NCI-H187 (cell line): ENCODE measurements at places on chromosomes 16 and 17.
A peak's percentile ranks its signal among the peaks of the same experiment; 100 is the strongest.

GRCh38 chr17:72812823-72813222 is 279.7 kb downstream of the SLC39A11 start:
- DNase-seq: no peak

DNA sequence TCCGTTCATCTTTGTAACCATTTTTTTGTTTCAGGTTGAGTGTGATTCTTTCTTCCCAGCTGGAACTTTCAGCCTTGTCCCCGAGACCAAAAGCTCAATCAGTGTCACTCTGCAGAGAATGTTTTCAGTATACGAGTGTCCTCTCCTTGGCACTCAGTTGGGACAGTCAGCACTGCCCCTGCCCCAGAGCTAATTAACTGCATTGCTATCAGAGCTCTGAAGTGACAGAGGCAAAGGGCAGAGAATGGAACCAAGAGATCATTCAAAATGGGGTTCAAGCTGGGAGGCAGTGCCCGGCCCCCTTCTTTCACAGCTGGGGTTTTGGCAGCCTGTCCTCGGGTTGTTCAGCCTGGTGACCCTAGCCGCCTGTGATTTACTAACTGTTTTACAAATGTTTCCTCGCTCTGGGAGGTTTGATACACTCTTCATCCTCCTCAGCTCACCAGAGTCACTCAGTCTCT is 195.9 kb upstream of the TBX2 start:
- DNase-seq: no peak

GRCh38 chr16:12113523-12114345 is 137.2 kb downstream of the SNX29 start:
- no peak for DNase-seq

DNA sequence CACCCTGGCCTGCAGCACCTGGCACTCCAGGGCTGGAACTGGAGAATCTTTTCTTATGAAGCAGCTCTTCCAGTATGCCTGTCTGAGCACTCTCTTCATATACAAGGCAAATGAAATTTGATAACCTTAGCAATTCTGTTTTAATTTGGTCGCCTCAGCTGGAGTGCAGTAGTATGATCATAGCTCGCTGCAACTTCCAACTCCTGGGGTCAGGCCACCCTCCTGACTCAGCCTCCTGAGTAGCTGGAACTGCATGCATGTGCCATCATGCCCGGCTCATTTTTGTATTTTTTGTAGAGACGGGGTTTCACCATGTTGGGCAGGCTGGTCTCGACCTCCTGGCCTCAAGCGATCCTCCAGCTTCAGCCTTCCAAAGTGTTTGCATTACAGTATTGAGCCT is 140.8 kb upstream of the CHMP6 start:
- peak; percentile 32 for DNase-seq

DNA sequence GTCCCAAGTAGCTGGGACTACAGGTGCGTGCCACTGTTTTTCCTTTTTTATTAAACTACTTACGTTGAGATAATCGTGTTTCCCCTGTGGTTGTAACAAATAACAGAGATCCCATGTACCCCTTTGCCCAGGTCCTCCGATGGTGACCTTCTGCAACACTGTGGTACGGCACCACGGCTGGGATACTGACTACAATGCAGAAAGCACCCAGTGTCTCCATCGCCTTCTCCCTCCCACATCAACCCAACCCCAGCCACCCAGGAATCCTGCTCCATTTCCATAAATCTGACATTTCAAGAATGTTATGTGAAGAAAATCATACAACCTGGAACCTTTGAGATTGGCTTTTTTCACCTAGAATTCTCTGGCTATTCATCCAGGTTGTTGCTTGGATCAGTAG is 22.1 kb downstream of the MPRIP start:
- no peak for DNase-seq

DNA sequence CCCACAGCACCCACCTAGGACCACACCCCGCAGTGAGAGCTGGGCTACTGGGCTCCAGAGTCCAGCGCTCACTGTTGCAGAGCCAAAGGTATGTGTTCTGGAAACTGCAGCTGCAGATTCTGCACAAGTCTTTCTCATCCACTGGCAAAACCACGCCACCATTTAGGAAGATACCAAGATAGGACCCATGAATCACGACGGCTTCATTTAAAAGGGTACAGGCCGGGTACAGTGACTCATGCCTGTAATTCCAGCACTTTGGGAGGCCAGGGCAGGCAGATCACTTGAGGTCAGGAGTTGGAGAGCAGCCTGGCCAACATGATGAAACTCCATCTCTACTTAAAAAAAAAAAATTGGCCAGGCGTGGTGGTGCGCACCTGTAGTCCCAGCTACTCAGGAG is 18.8 kb downstream of the FOXF1 start:
- DNase-seq: no peak

DNA sequence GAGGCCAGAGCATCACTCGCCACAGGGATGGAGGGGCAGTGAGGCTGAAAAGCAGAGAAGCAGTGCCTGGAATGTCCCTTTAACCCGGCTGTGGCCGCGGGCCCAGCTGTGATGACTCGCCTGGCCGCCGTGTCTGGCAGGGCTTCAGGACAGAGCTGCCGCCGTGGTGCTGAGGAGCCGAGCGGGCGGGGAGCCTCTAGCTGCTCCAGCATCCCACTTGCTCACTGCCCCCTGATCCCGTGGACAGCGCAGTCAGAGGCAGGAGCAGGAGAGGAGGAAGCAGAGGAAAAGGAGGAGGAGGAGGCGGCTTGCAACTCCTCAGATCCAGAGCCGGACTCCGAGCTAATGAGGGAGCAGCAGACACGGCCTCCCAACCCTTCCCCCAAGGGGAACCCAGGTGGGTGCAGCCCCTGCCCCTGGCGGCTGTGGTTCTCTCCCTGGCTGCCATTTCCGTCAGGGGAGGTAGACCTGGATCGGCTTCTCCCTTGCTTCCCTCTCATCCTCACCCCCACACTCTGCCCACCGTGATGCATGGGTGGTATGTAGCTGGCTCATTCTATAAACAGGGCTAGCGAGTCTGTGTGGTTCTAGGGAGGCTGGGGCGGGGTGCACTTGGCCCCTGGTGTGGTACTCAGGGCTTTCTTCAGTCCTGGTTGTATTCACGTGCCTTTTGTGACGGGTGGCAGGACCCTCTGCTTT is 165.7 kb downstream of the CMIP start:
- no peak for DNase-seq

GRCh38 chr17:74325743-74326379 is at the start of gene KIF19:
Gene KIF19 (plus strand): TSS chr17:74326226. CDS start chr17:74326350, 124 bp downstream.
- DNase-seq: peak; percentile 32

- no peak for DNase-seq
Measured at GRCh38 chr17:69967910-69968411, 107.1 kb upstream of the KCNJ16 start.

- DNase-seq: no peak
Measured at GRCh38 chr17:14061666-14062560, 7.4 kb upstream of the COX10 start.
